Thyroid gland (tissue), 4 donors: ENCODE measurements at places on chromosomes 13 and 19.

DNA sequence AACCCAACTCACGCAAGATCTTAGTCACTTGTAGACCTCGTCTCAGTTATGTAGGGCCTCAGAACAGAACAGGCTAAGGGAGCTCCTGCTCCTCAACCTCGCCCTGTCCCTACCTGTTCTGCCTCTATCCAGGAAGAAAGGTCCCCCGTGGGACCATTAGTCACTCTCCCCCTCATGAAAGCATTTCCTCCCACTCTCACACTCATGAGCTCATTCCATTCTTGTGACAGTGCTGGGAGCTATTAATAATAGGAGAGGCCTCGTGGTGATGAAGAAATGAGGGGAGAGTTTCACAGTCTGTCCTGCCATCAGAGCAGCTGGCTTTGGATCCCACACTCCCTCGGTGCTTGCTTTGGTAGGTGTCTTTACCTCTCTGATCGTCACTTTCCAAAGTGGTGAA, 10.2 kb downstream of the PPP2R1A start:
- peak; percentile 4 for DNase-seq

- DNase-seq = no peak
Observed at GRCh38 chr13:20475927-20476691, 49.5 kb downstream of the CRYL1 start.

DNA sequence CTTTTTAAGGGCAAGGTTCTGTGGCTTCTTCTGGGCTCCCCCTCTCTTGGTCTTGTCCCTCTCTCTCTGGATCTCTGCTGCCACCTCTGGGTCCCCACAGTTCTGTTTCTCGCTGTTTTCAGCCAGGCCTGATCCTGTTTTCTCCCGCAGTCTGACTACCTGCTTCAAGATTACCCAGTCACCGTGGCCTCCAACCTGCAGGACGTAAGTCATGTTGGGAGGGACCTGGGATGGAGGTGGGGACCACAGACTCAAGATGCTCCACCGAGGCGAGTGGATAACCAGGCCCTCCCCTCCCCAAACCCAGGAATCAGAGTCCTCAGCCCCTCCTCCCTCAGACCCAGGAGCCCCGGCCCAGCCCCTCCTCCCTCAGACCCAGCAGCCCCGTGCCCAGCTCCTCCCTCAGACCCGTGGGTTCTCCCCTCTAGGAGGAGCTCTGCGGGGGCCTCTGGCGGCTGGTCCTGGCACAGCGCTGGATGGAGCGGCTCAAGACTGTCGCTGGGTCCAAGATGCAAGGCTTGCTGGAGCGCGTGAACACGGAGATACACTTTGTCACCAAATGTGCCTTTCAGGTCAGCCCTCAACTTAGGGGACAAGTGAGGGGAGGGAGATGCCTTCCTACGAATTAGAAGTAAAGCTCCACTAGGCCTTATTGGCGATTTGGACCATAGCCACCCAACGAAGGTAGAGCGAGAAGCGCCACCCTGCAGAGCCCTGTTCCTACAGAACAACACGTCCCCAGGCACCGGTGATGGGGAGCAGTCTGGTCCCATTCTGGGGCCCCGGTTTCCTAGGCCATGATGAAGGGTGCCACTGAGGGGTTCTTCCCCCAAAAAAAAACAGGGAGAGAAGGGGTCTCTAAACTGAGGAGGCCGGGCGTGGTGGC, 2.2 kb downstream of the FLT3LG start:
- peak; percentile 44 for DNase-seq

DNA sequence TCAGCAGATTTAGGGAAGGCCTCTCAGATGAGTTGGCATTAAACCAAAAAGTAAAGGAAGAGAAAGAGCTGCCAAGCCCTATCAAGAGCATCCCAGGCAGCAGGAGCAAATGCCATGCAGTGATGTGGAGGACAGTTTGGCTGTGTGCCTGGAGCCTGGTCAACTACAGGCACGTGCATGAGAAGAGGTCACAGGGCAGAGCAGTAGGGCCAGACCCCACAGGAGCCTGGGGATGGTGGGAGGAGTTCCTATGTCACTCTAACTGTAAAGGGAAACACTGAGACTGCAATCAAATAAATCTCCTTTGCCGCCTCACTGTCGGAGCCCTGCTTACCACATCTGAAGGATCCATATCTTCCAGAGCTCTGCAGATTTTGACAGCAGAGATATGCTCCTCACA, 240.5 kb downstream of the ENOX1 start:
- DNase-seq = peak; percentile 23

- no peak for DNase-seq
Observed at GRCh38 chr13:104024416-104025170, 958.4 kb upstream of the SLC10A2 start.

GRCh38 chr13:59274958-59275727, 888.6 kb downstream of the DIAPH3 start:
- no peak for DNase-seq

DNA sequence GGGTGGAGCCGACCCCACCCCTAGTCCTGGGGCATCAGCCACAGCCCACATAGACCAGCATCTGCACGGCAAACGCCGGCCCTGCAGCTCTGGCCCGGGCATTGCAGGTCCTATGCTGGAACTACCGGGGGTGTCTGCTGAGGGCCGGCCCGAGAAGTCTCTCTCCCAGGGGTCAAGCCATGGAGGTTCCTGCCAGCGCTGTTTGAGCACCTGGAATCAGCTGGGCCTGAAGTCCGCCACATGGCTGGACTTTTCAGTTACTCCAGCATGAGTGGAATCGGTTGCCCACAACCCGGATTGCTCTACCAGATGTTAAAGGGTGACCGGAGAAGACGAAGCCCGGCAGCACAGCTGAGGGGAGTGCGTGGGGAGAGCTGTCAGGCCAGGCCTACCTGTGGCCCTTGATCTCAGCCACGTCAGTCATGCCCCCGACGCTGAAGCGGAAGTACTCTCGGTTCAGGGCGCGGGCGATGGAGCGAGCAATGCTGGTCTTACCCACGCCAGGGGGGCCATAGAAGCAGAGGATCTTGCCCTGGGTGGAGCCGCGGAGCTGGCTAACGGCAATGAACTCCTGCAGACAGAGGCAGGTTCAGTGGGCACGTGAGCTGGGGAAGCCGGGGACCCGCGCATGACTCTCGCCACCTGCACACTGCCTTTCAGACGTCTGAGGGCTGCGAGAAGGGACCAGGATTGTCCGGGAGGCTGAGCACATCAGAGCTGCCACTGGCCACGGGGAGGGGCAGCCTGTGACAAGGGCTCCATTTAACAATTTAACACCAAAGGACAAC, 8.7 kb downstream of the RPL36 start:
- DNase-seq = no peak

GRCh38 chr13:79686441-79686840, 205.5 kb downstream of the NDFIP2 start:
- DNase-seq = no peak

DNA sequence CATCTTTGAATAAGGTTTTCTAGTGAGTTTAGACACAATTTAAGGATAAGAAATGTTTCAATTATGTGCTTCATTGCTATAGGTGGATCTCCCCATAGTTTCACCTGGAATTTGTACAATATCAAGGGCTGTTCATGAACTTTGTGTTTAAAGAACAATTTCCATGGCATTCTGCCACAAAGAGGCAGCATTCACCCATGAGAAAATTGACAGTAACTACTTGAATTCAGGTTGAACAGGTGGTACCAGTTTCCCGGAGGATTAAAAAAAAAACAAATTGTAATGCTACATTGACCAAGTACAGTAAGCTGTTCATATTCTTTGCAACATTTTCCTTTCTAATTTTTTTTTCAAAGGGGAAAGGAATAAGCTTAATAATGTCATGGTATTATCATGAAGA, 9.1 kb downstream of the SLITRK5 start:
- peak; percentile 43 for DNase-seq

- DNase-seq = no peak
Observed at GRCh38 chr19:13920940-13921747, 15.1 kb downstream of the CC2D1A start.

DNA sequence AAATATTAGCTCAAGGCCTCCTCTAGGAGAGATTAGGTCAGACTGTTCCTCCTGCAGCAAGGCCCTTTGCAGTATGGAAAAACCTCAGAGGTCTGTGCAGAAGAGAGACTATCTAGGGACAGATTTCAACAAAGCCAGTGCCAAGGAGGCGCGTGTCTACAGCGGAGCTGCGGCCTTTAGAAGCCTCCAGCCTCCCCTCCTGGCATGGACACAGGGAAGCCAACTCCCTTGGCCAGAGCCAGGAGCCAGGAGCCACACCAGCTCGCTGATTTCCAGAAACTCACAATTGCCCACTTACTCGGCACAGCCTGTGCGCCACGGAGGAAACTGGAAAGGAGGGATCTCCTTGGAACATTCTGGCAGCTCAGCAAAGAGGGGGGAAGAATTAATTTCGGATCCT, 63.4 kb downstream of the INSR start:
- no peak for DNase-seq

DNA sequence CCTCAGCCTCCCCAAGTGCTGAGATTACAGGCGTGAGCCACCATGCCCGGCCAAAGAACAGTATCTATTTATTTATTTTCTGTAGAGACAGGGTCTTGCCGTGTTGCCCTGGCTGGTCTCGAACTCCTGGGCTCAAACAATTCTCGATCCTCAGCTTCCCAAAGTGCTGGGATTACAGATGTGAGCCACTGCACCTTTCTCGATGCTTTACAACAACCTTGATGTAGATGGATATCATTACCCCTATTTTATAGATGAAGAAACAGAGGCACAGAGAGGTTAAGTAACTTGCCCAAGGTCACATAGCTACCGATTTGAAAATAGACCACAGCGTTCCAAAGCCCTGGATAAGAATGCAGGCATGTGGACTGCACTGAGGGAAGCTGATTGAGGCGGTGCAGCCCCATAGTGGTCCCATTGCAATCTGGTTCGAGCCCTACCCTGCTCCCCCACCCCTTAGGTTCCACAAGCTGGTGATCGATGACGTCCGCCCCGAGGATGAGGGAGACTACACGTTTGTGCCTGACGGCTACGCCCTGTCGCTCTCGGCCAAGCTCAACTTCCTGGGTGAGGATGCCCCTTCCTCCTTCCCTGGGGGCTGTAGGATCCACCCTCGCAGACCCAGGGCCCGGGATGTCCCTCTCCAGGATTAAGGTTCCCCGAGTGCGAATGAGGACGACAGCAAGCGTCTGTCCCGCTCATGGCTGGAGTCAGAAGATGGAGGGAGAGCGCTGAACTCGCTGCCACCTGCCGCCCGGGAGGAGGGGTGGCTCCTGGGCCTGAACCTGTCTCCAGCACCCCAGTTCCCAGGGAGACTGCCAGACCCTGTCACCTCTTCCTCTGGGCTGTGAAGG, 17.9 kb downstream of the MYBPC2 start:
- no peak for DNase-seq

- no peak for DNase-seq
Observed at GRCh38 chr13:66224663-66225062, 1005.5 kb downstream of the PCDH9 start.

DNA sequence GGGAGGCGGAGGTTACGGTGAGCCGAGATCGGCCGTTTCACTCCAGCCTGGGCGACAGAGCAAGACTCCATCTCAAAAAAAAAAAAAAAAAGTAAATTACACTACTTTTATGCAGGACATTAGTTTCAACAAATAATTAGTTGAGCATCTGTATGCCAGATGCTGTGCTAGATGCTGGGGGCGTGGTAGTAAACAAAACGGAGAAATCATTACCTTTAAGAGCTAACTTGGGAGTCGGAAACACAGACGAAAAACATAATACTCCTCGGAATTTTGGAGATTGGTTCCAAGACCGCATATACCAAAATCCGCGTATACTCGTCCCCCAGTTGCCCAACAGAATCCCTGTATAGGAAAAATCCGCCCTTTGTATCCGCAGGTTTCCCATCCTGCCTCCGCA, 1.3 kb upstream of the DUS3L start:
- DNase-seq = no peak

- DNase-seq = no peak
Observed at GRCh38 chr13:43016226-43016625, 7.2 kb upstream of the DNAJC15 start.

GRCh38 chr13:39263033-39263432, 224.8 kb downstream of the NHLRC3 start:
- DNase-seq = peak; percentile 24

DNA sequence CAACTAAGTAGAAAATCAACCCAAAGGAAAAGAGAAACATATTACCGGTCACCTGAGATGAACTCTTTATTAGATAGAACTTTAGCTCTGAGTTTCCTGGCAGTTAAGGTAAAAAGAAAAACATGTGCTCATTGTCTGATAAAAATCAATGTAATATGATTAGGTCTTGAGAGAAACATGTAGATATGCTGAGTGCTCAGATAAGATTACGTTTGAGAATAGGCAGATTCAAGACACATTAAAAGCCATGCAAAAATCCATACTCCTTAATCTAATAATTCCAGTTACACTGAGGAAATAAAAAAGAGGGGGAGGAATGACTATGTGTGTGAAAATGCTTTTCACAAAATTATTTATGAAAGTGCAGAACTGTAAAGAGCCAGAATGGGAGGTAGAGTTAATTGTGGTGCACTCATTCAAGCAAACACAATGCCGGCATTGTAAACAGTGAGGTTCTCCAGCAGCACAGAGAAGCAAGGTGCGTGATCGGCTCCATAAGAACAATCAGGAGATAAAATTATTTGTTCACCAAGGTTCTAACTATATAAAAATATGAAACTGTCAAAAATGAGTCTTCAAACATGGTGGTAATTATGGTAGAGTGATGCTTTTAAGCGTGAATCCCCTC, 88.8 kb downstream of the MBNL2 start:
- DNase-seq = no peak

- peak; percentile 27 for DNase-seq
Observed at GRCh38 chr13:48531416-48532255, 1.2 kb downstream of the RCBTB2 start.

GRCh38 chr13:69279213-69279612, 828.4 kb upstream of the ATXN8OS start:
- no peak for DNase-seq

GRCh38 chr13:38685974-38686576, 802 bp upstream of the FREM2 start:
- DNase-seq = peak; percentile 67

- no peak for DNase-seq
Observed at GRCh38 chr13:70386919-70387318, 278.7 kb upstream of the KLHL1 start.

DNA sequence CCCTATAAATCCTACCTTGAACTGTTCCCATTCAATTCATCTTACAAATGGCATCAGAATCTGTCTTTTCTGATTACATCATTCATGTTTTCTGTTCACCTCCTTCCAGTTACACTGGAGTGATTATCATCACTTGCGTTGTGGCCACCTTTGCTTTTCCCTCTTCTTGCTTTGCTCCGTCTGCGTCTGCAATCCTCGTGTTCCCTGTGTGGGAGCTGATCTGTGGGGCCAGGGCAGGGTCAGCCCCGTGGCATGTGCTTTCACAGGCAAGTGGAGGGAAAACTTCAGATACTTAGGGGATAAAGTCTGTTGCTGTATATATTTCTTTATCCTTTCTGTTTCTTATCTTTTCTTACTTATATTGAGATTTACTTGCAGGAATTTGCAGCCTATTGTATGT, 277.7 kb downstream of the SLC7A1 start:
- no peak for DNase-seq

DNA sequence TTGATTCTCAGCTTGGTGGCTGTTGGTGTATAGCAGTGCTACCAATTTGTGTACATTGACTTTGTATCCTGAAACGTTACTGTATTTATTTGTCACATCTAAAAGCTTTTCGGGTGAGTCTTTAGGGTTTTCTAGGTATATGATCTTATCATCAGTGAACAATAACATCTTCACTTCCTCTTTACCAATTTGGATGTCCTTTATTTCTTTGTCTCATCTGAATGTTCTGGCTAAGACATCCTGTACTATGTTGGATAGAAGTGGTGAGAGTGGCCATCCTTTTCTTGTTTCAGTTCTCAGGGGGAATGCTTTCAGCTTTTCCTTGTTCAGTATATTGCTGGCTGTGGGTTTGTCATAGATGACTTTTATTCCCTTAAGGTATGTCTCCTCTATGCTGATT, 6.0 kb upstream of the ZNF738 start:
- no peak for DNase-seq

- no peak for DNase-seq
Observed at GRCh38 chr13:109383683-109384082, 402.7 kb downstream of the IRS2 start.
